H54 (cell line): ENCODE measurements at places on chromosomes 3 and 15.

GRCh38 chr3:183514021-183514420, 41.5 kb downstream of the KLHL6 start:
- DNase-seq = no peak

DNA sequence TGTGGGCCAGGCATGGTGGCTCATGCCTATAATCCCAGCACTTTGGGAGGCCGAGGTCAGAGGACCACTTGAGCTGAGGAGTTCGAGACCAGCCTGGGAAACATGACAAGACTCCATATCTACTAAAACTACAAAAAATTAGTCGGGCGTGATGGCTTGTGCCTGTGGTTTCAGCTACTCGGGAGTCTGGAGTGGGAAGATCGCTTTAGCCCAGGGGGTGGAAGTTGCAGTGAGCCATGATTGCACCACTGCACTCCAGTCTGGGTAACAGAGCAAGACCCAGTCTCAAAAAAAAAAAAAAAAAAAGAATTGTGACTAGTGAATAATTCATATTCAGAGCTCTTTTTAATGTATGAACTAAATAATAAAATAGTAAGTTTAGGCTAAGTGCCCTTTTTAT, 87.8 kb upstream of the TSEN2 start:
- no peak for DNase-seq

GRCh38 chr15:80160570-80161156, 7.9 kb downstream of the FAH start:
- DNase-seq = peak; percentile 24

DNA sequence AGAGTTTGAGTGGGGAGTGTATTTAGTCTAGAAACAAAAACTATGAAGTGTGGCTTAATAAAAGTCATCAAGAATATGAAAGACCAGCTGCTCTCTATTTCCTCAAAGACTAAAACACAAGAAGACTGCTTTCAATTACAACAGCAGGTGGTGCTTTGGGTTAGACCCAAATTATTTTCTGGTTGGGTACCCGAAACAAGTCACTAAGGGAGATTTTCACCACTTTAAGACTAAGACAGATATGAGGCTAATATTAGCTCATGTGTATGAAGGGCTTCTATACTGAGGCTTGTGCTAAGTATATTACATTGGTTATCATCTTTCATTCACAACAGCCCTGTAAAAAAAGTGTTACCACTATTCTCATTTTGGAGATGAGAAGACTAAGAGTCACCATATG, 43.1 kb downstream of the COL8A1 start:
- DNase-seq = no peak

DNA sequence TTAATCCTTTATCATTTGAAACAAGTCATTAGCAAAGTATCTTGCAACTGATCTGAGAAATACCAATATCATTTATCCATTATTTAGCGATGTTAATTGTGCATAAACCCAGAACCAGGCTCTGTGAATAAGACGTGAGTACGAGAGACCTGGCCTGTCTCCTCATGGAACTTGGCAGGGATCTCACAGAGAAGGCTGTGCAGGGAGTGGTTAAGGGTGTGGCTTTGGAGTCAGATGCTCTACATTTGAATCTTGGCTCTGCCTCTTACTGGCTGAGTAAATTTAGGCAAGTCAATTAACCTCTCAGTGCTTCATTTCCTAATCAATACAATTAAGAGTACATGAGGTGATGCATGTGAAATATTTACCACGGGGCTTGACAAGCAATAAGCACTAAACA, 39.9 kb upstream of the TBL1XR1 start:
- no peak for DNase-seq

GRCh38 chr3:171895900-171896299, 52.8 kb downstream of the TMEM212 start:
- DNase-seq = no peak

GRCh38 chr3:152105446-152105845, 163.3 kb upstream of the MBNL1 start:
- no peak for DNase-seq

- no peak for DNase-seq
Observed at GRCh38 chr3:184545769-184546168, 15.8 kb upstream of the EPHB3 start.

DNA sequence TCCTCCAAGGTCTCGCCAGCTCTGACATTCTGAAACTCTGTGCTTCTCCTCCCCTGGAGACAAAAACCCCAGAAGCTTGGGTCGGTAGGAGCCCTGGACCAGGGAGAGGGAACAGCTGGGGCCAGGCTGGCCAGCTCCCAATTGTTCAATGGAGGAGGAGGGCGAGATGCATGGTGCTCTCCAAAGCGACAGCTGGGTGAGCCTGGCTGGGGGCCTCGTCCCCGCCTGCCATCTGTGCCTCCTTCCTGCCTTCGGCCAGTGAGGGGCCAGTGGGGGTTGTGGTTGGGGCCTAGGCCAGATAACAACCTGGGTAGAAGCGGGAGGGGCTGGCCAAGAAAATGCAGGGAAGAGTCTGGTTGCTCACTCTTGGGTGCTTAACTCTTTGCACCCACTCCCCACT, 79.4 kb downstream of the CORO2B start:
- no peak for DNase-seq

DNA sequence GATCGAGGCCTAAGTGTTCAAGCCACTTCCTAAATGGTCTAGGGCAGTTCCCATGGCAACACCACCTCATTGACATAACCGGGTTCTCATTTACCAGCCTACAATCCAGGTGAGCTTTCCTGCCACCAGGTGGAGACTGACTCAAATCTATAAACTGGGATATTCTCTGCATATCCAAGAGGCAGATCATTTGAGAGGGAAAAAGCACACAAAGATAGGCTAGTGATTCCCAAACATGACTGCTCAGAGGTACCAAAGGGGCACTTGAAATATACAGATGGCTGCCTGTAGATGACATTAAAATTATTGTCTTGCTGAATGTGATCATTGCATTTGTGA, 141.3 kb upstream of the PROK2 start:
- DNase-seq = no peak

GRCh38 chr15:38638811-38639210, 74.2 kb upstream of the RASGRP1 start:
- no peak for DNase-seq

DNA sequence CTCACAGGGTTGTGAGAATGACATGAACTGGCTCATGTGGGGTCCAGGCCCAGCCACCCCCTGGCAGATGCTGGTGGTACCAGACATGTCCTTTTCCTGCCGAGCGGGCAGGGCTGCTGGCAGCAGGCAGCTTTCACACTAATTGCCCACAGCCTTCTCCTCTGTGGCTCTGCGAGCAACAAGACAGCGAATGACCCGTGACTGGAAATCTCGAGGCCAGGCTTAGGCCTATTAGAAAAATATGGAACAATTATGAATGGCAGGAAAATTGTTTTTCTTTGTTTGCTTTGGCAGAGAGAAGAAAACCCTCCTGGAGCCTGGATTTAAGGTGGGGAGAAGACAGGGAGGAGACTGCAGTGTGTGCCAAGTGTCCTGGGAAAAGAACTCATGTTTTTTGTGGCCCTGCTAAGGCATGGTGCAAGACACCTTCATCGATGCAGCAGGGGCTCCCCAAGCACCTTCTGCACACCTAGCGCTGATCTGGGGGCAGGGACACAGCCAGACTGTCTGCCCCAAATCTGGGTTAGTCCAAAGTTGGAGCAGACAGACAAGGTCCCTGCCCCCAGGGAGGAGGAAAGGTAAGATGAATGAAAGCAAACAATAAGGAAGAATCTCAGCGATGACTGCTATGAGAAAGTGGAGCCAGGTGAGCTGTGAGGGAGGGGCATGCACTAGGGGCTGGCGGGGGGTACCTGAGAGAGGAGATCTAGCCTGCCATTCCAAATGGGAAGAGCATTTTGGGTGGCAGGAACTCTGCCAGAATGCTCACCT, 193.8 kb upstream of the TLE3 start:
- DNase-seq = no peak

DNA sequence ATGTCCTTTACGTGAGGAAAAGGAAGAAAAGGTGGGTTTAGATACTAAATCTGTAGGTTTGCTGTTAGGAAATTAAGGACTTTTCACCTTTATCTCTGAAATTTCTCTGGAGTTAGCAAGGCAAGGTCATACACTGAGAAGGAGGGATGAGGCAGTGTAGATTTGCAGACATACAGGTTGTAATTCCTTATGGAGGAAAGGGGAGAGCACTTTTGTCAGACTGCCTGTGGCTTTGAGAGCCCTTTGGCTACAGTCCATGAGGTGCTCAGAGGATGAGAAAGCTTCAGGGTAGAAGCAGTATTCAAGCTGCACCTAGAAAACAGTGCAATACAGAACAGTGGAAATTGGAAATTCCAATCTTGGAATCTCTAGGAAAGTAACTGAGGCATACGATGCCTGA, 8.3 kb downstream of the RPL14 start:
- DNase-seq = no peak

- no peak for DNase-seq
Observed at GRCh38 chr3:77283108-77283507, 243.2 kb downstream of the ROBO2 start.

GRCh38 chr3:101849714-101850245, 466 bp downstream of the NFKBIZ start:
- no peak for DNase-seq

DNA sequence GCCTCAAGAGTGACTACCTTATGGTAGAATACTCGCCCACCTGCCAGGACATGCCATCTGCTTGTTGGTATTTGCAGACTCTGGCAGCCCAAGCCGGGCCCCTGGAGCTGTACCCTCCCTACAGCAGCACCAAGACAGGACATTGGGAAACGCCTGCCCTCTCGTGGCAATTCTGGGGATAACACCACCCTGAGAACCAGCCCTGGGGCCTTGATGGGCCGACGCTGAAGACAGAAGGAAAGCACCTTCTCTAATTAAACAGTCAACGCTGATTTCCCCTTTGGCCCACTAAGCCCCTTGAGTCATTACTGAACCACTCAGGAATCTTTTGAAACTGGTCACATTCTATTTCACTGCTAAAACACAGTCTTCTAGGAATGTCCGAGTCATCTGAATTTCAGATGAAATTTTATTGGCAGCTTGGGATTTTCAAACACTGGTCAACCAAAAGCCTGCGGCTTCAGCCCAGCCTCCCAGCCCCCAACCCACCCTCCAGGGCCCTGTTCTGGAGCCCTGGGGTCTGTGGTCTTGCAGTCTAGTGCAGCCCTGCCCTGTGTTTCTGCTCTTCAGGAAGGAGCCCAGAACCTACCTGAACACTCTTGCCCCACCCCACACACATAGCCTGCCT, 91.3 kb downstream of the TMEM266 start:
- DNase-seq = peak; percentile 53

GRCh38 chr3:117914540-117915100, 1120.0 kb downstream of the IGSF11 start:
- no peak for DNase-seq

- DNase-seq = no peak
Observed at GRCh38 chr3:165197481-165197800, 1.3 kb upstream of the SLITRK3 start.

- DNase-seq = no peak
Observed at GRCh38 chr3:23662079-23662617, 143.6 kb upstream of the UBE2E1 start.
